ENCODE measurements at places on chromosomes 13 and 19.

DNA sequence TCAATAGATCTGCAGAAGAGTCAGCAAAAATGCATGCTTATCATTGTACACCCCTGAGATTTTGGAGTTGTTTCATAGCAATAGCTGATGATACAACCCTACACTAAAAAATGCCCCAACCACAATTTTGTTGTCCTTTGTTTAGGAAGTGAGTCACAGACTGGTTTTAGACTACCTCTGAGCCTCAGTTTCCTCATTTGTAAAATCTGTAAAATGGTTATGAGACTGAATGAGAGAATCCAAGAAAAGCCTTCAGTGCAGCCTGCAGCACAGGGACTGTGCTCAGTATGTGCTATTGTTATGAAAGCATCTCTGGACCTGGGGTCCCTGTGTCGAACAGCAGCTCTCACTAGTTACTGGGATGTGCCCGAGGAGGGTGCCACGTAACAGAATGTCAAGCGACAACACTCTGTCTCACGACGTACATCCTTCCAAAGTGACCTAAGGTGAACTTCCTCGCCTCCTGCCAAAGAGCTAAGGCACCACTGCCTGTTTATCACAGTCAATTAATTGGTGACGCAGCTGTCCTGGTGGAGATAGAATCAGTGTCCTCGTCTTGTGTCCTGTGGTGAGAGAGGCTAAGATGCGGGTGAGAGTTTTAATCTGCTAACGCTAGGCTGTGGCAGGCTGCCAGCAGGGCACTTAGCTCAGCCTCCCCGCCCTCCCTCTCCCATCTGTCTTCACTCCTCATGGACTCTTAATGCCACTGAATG is 18.1 kb downstream of the DHRS12 start:
- DNase-seq, result no peak

- no peak for DNase-seq
Observed at GRCh38 chr19:8630796-8631424, 477 bp downstream of the NFILZ start.

DNA sequence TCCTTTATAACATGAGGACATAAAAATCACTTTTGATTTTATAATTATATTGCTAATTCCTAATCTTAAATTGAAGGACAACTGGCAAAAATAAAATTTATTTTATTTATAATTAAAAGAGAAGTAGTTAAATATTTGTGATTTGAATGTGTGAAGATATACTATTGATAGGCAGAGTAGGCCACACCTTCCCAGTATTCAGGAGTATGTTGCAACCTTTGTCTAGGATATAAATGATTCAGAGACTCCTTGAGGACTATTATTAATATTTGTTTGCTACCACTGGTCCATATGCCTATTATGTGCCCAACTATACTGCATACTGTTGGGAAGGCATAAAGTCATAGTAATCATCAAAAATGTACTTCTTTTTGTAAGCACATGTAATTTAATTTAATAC is 94.2 kb downstream of the CDADC1 start:
- DNase-seq, result no peak

GRCh38 chr19:39916851-39917396 is 17.5 kb downstream of the FCGBP start:
- no peak for DNase-seq

GRCh38 chr13:114099918-114100445 is 32.4 kb downstream of the RASA3 start:
- DNase-seq, result no peak

GRCh38 chr19:35115177-35115951 is at the start of gene FXYD3:
FXYD3 (plus strand) TSS chr19:35115823; CDS start chr19:35119377, 3,554 bp downstream.
- no peak for DNase-seq

DNA sequence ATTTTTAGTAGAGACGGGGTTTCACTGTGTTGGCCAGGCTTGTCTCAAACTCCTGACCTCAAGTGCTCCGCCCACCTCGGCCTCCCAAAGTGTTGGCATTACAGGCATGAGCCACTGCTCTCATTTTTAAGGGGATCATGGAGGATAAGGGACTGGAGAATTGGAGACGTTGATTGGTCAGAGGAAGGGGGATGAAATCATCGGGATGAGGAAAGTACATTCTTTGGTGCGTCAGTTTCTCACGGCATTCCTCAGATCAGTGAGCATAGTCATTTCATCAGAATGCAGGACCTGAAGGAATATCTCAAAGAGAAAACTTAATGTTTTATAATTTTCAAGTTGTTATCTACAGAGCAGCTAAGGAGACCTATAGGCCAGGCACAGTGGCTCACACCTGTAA is 14.0 kb downstream of the ZNF114 start:
- no peak for DNase-seq

DNA sequence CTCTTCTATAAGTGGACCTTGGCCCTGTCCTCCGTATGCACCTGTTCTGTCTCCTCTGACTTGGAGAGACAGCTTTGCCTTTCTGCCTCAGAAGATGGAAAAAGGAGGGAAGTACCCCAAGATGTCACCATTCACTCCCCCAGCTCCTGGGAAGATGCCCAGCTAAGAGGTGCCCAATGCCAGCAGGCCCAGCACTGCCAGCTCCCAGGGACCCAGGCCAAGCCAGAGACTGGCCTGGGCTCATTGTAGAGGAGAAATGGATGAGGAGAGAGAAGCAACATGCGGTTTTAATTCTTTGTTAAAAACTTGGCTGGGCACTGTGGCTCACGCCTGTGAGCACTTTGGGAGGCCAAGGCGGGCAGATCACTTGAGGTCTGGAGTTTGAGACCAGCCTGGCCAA is 111.5 kb upstream of the ZNF507 start:
- DNase-seq, result no peak

DNA sequence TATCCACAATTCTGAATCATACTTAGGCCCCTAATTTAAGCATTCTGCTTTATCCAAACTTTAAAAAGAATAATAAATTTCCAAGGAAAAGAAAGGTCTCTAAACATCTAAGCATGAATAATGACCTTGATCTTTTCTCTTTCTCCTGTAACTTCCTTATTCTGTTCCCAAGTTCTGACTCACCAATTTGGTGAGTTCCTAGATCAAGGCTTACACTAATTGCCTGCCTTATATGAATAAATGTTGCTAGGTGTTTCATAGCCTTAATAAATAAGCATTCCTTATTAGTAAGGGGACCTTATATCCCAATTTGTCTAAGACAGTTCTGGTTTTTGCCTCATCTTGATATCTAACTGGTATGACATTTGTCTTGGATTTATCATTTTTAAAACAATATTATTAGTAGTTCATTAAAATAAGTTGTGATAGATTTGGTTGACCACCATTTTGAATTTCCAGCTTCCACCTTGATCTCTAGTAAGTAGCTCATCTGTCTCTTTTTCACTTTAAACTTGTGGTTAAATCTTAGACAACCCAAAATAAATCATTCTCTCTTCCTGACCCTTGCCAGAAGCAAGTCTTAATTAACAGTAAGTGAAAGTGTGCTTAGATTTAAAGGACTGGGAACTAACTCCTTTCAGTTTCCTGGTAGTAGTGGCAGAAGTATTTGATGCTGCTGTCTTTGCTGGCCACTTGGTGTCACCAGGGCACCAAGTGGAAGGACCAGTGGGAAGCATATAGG is 121.2 kb upstream of the MLNR start:
- no peak for DNase-seq

GRCh38 chr19:53037101-53038097 is 7.1 kb upstream of the ERVV-2 start:
- no peak for DNase-seq

DNA sequence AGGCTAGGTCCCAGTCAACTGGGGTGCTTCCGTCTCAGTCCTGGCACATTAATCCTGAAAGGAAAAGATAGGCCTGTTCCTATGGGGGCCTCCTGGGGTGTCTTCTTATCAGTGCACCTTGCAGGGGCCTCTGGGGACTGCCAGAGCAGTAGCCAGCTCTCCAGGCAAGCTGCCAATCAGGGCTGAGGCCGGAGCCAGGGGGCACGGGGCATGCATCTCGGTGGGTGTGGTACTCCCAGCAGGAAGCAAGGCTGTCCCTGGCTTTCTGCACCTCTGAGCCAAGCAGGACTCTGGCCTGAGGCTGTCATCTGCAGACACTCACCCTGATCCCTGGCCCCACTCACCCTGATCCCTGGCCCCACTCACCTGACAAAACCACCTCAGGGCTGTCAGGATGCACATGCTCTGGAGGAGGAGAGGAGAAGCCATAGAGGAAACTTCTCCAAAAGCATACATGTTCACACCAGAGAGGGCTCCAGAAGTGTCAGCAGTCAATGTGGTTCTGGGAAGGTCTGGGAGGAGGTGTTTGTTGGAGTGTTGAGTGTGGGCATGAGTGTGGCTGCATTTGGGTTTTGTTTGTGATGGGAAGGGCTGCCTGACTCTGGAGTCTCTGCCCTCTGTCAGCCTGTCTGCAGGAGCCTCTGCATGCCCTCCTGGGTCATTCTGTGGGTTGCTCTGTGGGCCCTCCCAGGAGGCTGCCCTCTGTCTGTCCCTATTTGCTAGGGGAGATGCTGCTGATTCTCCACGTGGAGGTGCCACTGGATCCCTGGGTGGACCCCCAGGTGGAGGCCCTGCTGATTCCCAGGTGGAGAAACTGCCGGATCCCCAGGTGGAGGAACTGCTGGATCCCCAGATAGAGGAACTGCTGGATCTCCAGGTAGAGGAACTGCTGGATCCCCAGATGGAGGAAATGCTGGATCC is 22.7 kb upstream of the KCTD15 start:
- no peak for DNase-seq

- no peak for DNase-seq
Observed at GRCh38 chr13:73372666-73373627, 314.1 kb downstream of the KLF5 start.

- no peak for DNase-seq
Observed at GRCh38 chr13:28406733-28407266, 88.1 kb downstream of the FLT1 start.

DNA sequence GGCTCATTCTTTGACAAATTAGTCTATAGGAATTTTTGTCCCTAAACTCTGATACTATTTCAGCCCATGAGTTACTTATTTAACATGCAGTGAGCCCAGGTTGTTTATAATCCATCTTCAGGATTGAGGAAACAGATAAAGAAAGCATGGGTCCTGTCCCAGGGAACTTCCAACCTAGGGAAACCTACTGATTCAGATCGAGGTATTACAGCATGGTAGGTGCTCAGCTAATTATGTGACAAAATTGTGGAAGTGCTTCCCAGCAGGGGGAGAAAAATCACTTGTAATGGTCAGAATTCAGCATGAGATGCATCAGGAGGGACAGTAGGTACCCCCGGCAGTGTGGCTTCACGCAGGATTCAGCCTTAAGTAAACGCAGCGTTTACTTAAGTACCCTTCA is 171.3 kb downstream of the NUFIP1 start:
- no peak for DNase-seq

DNA sequence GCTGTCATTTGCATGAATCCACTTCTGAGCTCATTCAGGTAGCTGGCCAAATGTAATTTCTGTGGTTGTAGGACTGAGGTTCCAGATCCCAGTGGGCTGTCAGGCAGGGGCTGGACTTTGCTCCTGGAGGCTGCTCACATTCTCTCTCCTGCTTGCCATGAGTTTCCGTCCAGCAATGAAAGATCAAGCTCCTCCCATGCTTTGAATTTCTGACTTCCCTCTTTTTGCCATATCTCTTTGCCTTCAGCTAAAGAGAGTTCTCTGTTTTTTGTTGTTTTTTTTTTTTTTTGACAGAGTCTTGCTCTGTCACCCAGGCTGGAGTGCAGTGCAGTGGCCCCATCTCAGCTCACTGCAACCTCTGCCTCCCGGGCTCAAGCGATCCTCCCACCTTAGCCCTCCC is 76.9 kb downstream of the ING1 start:
- no peak for DNase-seq

- no peak for DNase-seq
Observed at GRCh38 chr13:97600458-97601075, 166.6 kb downstream of the RAP2A start.

GRCh38 chr13:73607489-73608156 is 526.6 kb downstream of the KLF12 start:
- no peak for DNase-seq

DNA sequence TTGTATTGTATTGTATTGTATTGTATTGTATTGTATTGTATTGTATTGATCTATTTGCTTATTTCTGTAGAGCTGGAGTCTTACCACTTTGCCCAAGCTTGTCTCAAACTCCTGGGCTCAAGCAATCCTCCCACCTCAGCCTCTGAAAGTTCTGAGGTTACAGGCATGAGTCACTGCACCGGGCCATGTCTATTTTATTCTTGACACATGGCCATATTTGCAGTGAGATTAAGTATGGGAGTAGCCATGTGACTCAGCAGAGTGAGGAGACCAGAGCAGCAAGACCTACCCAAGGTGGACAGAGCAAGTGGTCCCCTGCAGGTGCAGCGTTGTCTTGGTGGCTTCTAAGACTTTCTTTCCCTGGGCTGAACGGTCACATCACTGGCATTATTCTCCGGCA is 49.1 kb upstream of the UBAC2 start:
- DNase-seq, result no peak

DNA sequence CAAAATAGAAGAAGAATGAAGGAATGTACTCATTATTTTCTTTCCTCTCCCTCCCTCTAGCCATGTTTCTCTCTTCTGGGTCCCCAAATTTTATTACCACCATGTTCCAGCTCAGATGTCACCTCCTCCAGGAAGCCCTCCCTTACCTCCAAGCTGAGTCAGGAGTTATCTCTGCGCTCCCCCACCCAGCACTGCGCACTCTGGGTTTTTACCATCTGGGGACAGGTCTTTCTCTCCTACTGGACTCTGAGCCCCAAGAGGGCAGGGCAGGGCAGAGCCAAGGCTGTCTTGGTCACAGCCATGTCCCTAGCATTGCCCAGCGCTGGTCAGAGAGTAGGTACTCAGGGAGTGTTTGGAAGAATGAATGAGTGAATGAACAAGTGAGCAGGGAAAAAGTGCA is 2.9 kb downstream of the GNG8 start:
- DNase-seq, result no peak

DNA sequence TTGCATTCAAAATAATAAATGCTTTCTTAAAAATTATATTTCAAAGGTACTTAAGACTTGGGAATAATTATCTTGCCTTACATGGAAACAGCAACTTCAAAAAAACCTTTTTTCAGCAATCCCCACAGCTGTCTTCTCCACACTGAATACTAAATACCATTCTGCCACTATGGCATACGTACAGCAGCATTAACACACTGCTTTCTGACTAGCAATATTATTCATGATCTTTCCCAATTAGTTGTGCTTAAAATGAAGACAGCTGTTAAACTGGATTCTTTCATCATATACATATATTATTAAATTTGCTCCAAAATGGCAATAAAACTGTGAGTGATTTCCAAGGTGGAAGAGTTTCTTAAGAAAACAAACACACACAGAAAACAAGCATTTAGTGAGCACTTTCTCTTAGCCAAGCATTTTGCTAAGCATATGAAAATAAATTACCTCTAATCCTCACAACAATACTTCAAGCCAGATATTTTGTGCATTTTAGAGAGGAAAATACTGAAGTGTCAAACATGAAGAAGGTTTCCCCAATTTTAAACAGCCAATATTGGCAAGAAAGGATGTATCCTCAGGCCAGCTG is 609.5 kb downstream of the SLITRK1 start:
- DNase-seq, result no peak

GRCh38 chr13:99653526-99653925 is 152.3 kb downstream of the TM9SF2 start:
- DNase-seq, result no peak

GRCh38 chr19:40744554-40745401 is 5.5 kb downstream of the ACTMAP start:
- DNase-seq, result peak; percentile 23
